ENCODE measurements at places on chromosomes 1 and 21.

- DNase-seq: peak; percentile 62
Measured at GRCh38 chr1:75203415-75204277, 69.5 kb downstream of the LHX8 start.

DNA sequence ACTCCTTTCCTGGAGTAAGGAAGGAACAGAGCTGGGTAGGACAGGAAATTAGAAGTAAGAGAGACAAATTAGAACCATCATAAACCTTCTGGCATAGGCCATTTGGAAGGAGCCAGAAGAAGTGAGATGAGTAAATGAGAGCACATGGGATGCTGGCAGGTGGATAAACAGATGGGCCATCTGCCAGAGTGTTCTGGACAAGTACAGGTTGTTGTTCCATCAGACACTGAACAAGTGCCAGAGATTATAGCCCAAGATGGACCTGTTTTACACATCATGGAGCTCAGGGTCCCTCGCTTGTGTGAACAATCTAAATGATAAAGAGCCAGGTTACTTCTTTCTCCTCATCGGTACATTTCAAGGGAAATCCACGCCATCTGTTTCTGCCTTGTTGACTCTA is 200.3 kb downstream of the HHIPL2 start:
- no peak for DNase-seq

DNA sequence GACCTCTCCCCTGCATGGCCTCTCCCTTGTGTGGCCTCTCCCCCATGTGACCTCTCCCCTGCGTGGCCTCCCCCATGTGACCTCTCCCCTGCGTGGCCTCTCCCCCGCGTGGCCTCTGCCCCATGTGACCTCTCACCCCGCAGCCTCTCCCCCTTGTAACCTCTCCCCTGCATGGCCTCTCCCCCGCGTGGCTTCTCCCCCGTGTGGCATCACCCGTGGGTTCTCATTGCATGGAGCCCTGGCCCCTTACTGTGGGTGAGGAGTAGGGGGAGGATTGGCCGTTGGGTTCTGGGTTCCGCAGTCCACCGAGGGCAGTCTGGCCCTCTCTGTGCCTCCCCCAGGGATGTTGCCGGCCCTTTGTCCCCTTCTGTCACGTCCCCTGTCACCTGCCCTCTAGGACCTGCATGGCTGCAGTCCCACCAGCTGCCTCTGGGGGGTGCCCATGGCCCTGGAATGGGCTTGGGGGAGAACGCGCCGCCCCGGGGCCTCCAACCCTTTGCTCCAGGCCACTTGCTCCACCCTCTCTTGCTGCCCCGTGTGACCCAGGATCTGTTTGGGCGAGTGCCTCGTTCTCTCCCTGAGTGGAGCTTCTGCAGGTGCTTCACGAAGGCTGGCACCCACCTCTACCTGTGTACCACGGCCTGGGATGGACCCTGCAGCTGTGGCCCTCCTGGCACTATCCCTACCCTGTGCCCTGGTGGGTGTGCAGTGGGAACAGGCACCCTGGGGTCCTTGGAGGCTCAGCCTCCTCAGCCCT is 21.3 kb downstream of the RRP1 start:
- peak; percentile 68 for DNase-seq

GRCh38 chr21:43727519-43728153 is 8.7 kb downstream of the PDXK start:
- peak; percentile 36 for DNase-seq

GRCh38 chr1:3586986-3587759 is 24.1 kb downstream of the MEGF6 start:
- peak; percentile 39 for DNase-seq

GRCh38 chr1:202825748-202826147 is 15.0 kb downstream of the PCAT6 start:
- peak; percentile 26 for DNase-seq

DNA sequence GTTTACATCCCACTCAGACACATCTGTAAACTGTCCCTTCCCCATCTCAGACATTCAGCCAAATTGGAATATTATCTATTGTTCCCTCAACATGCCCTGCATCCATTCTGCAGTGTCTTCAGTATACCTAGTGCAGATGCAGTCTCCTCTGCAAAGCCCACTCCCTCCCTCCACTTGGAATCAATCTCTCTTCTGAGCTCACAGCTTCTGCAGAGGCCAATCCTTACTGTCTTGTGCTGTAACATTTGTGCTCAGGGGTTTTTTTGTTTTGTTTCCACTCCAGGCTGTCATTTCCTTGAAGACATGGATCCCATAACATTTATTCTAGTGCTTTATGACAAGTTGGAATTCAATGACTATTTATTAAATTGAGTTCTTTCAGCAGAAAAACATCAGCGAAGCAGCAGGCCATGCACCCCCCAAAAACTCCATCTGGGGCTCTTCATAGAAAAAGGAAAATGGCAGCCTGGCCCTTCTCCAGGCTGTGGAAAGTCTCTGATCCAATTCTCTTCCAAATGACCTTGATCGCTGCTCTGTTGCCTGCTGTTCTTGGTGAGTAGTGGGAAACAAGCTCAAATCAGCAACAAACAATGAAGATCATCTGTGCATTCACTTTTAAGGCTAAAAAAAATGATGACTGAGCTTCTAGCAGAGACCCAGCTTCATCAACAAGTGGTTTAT is 8.7 kb downstream of the C4BPA start:
- no peak for DNase-seq

GRCh38 chr1:146032631-146033219 is 11.2 kb upstream of the HJV start:
- DNase-seq: peak; percentile 58

DNA sequence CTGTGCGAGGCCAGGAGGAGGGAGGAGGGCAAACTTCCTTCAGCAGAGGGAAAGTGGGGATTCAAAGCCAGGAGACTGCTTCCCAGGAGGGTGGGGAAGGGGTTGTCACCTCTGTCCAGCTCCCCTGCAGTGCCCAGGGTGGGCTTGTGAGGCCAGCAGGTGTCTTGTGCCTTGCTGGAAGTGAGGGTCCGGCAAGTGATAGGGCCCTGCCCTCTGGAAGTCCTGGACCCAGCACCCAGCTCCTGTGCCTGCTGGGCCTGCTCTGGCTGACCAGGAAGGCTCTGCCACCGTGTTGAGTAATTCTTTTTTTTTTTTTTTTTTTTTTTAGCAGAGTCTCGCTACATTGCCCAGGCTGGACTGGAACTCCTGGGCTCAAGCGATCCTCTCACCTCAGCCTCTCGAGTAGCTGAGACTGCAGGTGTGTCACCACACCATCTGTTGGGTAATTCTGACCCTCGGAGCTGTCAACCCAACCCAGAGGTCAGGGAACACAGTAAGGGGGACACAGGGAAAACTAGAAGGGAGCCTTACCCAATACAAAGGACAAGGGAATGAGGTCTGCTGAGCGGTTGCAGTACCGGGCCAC is 1.0 kb downstream of the BEST4 start:
- DNase-seq: no peak

DNA sequence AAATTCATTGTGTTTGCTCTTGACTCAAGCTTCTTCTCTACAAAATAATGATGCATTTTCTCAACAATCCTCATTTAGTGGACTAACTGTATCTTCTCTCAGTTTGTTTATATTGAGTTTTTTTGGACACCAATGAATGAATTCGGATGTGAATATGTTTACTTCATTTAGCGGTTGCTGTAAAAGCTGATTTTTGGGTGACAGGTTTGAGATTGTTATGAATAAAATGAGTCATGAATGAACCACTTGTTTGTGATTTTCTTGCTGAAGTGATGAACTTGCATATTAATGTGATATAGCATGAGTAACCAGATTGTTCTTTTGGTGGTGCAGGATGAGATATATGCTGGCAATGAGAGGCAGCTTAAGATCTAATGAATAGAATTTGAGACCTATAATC is 3.1 kb downstream of the DNM3 start:
- peak; percentile 19 for DNase-seq

Data from epithelial cell of esophagus (primary cell).